ENCODE measurements at places on chromosomes 16 and 17. TPM values are rescaled to one million over a fixed set of nuclear protein-coding genes. Genes with fewer than 3 reads are reported as not detected.

DNA sequence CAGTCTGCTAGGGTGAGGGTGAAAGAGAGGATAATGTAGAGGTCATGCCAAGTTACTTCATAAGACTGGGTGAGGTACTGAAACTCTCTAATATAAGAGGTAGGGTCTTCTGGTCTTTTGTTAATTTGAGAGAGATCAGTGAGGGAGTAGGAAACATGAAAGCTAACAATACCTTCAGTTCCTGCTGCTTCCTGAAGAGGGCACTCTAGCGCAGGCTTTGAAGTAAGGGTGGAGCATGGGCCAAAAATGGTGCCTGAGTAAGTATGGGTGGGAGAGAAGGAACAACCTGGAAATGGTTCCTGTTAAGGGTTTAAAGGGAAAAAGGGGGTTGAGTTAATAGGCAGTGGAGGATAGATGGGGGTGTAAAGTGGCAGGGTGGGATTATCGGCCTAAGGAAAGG lies 2449.5 kb downstream of the TP53TG3F start:
- no peak for DNase-seq

- no peak for DNase-seq
Observed at GRCh38 chr17:49645654-49646053, 32.2 kb downstream of the SPOP start.

The WNK4 gene
- total RNA-seq, result not detected

The DEXI gene
- 68.5 TPM for total RNA-seq

The HOXB8 gene
- 0.32 TPM for total RNA-seq

GRCh38 chr17:74712756-74713155 lies at the start of gene CD300LF:
TSS of gene CD300LF (minus strand) at chr17:74712923. CDS start at chr17:74712866, 57 bp downstream.
- peak; percentile 31 for DNase-seq

- no peak for DNase-seq
Observed at GRCh38 chr17:5838661-5839300, 231.4 kb upstream of the WSCD1 start.

GRCh38 chr16:23821875-23822688 lies 13.7 kb upstream of the PRKCB start:
- DNase-seq, result no peak

DNA sequence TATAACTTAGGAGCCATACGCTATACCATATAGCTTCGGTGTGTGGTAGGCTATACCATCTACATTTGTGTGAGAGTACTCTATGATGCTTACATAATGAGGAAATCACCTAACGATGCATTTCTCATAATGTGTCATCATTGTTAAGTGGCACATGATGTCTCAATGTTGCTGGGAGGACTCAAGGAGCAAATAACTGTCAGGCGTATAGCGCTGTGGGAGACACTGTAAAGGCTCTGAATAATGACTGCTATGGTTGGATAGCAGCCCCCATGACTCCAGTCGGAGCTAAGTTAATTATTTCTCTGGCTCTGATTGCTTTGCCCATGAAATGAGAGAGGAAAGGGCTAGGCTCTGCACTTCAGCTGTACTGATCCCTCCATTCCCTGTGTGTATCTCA lies 197.2 kb downstream of the RGS9 start:
- DNase-seq, result no peak

DNA sequence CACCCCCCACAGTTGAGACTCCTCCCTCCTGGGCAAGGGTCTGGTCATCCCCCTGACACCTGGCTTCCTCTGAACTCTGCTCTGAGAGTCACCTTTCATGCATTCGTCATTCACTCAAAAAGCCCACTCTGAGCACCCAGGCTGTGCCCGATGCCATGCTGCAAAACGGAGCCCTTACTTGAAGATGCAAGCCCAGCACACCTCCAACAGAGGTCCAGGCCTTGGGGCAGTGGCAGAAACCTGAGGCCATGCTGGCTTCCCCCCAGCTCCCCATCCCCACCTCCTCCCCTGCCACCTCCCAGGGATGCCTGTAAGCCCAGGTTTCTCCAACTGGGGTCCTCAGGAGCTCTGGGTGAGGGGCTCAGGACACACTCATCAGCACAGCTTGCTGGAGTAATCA lies 67.7 kb upstream of the TNRC6C start:
- DNase-seq, result no peak

DNA sequence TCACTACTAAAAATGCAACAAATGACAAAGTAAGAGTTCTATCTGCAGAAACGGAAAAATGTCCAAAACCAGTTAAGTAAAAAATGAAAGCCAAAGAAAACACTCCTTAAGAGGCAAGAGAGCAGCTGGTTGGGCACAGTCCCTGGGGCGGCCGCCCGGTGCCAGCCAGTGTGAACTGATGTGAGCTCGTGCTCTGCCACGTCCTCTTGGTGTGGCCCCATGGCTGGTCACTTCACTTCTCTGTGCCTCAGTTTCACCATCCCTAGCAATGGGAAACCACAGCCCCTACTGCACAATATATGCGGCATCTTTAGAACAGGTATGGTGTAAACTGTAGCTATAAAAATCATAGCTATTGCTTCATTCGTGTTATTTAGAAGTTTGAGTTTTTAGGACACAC lies 21.2 kb downstream of the USP36 start:
- DNase-seq, result no peak

GRCh38 chr17:82767041-82767754 lies 15.3 kb downstream of the TBCD start:
- DNase-seq, result peak; percentile 45

GRCh38 chr17:44960691-44961090 lies 7.4 kb downstream of the C1QL1 start:
- no peak for DNase-seq

DNA sequence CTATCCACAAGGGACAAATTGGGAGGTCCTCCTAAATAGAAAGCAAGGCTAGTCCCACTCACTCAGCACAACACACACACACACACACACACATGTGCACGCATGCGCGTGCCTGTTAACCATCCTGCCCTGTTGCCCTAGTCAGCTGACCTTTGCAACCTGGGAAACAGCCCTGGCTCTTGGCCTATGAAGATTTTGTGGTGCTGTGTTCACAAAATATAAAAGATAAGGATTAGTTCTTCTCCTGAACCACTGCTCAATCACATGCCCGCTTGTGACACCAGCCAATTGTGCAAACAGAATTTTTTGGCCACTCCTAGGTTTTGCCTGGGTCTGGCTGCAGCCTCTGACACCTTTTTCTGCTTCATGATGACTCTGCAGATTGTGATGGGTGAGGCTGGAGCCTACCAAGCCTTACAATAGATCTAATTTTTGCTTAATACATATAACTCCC lies 3.3 kb upstream of the CES1 start:
- no peak for DNase-seq

DNA sequence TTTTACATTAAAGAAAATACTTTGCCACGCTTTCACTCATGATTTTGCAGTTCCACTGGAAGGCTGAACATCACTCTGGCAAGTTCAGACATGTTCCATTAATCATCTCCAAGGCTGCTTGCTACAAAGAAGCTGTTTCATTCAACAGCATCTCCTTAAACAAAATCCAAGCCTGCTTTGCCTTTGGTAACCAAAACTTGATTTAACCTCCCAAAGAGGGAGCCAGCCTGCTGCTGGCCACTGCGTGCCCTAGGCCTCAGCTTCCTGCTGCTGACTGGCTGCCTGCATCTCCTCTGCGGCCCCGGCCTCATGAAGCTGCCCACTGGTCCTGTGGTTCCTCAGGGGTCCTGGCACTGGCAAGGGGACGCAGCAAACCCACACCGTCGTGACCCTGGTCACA lies 31.8 kb downstream of the ANKRD11 start:
- no peak for DNase-seq

DNA sequence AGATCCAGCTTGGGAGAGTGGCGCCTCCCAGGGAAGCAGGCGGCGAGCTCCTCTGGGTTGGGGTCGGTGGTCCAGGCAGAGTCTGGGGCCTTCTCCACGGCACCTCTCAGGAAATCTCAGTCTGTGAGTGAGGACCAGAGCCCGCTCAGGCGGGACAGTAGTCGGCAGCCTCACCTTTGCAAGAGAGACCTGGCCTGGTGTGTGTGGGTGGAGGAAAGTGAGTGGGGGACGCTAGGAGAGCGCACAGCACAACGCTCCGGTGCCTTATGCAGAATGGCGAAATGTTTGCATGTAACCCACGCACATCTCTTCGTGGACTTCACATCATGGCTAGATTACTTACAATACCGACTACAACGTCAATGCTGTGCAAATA lies 2.2 kb downstream of the AHSP start:
- no peak for DNase-seq

The MMP15 gene
- 46.2 TPM for total RNA-seq

DNA sequence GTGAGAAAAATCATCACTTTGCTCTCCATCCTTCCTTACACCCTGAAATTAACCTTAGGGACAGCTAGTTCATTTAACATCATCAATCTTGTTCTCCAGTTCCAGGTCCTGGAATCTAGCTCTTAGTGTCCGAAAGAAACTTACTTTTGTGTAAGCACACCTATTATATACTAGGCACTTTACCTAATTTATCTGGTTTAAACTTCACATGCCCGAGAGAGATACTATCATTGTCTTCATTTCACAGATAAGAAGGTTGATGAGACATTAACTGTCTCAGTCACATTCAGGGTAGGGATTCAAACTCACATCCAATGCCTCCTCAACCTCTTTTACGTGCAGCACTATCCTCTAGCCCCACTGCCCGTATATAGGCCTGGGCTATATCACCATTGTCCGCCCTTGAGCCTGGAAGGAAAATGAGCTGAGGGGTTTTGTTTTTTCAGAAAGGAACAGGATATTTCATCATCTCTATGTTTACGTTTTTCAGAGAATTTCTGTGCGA lies 501 bp upstream of the AP2B1 start:
- no peak for DNase-seq

The CDYL2 gene
- total RNA-seq, result 6.7 TPM

The CASKIN1 gene
- 6.1 TPM for total RNA-seq

DNA sequence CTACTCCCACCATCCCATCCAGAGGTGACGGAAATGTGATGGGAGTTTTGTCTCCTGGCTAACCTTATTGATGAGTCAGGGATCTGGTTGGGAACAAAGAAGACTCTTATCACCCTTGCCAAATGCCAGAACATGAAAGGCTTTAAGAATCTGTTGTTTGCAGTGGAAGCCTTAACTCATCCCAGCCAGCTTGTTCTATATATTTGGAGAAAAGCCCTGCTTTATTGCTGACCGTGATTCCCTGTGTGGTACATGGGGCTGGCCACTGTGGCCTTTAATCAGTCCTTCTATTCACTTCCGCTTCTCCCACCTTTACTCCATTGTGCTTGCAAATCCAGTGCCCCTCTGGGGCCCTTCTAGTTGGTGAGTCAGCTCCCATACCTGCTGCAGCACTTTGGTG lies 156.6 kb downstream of the PHKB start:
- DNase-seq, result no peak

The MRPL38 gene
- total RNA-seq, result 73.7 TPM

DNA sequence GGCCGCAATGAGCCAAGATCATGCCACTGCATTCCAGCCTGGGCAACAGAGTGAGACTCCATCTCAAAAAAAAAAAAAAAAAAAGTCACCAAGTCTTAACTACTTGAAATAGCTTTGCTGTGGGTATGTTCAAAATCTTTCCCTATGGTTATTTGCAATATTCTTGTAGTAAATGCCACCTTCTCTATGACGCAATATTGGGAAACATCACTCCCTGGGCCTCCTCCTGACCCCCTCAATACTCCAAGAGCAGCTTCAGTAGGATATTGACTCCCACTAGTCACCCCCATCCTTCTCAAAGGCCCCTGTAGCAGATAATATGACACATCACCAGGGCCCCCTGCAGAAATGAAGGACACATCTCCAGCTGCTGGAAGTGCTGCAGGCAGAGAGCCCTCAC lies 137.8 kb downstream of the AIPL1 start:
- DNase-seq, result no peak

DNA sequence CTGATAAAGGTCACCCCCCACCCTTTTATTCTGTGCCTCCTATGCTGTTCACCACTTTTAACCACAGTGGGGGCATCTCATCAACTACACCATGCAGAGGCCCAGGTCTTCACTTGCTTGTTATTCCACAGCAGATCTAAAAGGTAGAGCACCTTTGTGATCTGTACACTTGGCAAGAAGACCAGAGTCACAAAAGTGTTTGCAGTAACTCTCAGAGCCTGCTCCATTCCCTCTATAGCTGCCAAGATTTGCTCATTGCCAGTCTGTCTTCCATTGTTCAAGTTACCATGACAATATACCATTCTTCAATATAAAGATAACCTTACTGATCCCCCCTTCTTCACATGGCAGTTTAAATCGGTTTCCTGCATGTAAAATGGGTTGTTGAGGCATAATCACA lies 180.0 kb downstream of the TOX3 start:
- DNase-seq, result no peak

DNA sequence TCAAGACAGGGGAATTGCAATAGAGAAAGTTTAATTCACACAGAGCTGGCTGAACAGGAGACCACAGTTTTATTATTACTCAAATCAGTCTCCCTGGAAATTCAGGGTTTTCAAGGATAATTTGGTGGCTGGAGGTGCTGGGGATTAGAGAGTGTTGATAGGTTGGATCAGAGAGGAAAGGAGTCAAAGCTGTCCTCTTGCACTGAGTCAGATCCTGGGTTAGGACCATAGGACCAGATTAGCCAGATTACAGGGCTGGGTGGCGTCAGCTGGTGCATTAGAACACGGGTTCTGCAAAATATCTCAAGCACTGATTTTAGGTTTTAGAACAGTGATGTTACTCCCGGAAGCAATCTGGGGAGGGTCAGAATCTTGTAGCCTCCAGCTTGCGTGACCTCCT lies 1.8 kb upstream of the NSMCE1 start:
- no peak for DNase-seq

DNA sequence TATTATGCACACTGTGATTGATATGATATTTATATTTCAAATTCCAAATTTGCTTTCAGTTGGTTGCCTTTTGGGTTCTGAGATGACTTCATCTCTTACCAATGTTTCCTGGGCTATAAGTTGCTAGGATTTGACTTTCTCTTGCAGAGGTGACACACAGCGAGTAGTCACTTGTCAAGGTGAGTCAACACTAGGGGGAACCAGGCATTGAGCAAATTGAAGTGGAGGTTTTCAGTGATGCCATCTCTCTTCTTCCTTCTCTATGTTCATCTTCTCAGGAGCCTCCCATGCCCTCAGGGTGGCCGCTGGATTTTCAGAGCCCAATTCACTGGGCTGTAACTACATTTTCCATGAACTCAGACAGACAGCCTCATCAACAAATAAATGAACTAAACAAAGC lies 6.0 kb upstream of the CPD start:
- no peak for DNase-seq

GRCh38 chr17:76166168-76166567 lies 25.1 kb upstream of the FOXJ1 start:
- no peak for DNase-seq

GRCh38 chr17:78485290-78486168 lies 91.7 kb downstream of the DNAH17 start:
- DNase-seq, result no peak

The CA5A gene
- not detected for total RNA-seq

- peak; percentile 12 for DNase-seq
Observed at GRCh38 chr17:82937411-82938371, 97.9 kb upstream of the ZNF750 start.

- no peak for DNase-seq
Observed at GRCh38 chr17:8387914-8388651, 5.1 kb upstream of the RPL26 start.

GRCh38 chr16:68563631-68564381 lies 24.7 kb downstream of the ZFP90 start:
- no peak for DNase-seq

The KRT32 gene
- total RNA-seq, result not detected
